ENCODE measurements at places on chromosomes 4 and X.

DNA sequence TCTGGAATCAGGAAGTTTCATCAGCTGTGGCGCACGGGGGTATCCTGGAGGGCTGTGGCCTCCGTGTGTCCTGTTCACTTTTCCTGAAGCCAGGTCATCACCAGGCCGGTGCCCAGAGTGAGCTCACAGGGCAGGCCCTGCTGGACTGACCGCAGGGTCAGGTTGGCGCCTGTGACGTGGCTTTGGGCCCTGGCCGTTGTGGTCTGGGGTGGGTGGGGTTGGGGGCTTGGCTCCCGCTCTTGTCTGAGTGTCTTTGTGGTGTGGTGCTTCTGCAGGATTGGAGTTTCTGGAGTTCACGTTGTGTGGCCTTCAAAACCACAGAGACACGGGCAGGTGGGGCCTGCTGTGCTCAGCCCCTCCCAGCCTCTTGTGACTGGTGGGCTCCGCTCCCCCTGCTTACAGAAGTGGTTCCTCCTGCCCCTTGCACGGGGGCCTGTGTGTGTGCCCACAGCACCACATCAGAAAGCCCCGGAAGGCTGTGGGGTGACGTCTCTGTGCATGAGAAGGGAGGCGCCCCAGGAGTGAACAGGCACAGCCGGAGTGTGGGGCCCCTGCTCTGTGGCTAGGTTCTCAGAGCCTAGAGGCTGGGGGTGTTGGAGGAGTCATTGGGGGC lies 9.5 kb downstream of the RGS12 start:
- H3K27me3 ChIP-seq = peaks cover 21% of the 10 kb centered on the region
- DNase-seq = no peak
- no peaks in the 10 kb centered on the region for H3K36me3 ChIP-seq

GRCh38 chrX:13890806-13891205 lies 73.9 kb upstream of the GPM6B start:
- no peaks in the 10 kb centered on the region for H3K36me3 ChIP-seq
- H3K4me1 ChIP-seq = no peaks in the 10 kb centered on the region
- H3K27me3 ChIP-seq = peaks cover 3% of the 10 kb centered on the region
- no peak overlapping the region for H3K4me3 ChIP-seq
- H3K27ac ChIP-seq = no peak overlapping the region

DNA sequence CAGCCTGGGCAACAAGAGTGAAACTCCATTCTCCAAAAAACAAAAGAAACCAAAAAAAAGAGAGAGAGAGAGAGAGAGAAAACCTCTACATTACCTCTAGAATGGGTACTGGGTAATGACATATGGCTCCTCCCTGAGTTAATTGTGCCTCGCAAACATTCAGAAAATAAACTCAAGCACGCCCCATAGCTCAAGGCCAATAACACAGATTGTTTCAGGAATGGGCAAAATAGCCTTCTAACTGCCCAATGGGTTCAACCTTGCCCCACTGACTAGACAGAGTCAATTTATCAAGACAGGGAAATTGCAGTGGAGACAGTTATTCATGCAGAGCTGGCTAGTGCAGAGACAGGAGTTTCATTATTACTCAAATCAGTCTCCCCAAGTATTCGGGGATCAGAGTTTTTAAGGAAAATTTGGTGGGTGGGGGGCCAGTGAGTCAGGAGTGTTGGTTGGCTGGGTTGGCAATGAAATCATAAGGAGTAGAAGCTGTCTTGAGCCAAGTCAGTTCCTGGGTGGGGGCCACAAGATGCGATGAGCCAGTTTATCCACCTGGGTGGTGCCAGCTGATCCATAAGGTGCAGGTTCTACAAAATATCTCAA lies 25.1 kb downstream of the NIPAL1 start:
- no peaks in the 10 kb centered on the region for H3K4me1 ChIP-seq
- H3K27ac ChIP-seq = no peak overlapping the region
- DNase-seq = no peak
- no peaks in the 10 kb centered on the region for H3K27me3 ChIP-seq

DNA sequence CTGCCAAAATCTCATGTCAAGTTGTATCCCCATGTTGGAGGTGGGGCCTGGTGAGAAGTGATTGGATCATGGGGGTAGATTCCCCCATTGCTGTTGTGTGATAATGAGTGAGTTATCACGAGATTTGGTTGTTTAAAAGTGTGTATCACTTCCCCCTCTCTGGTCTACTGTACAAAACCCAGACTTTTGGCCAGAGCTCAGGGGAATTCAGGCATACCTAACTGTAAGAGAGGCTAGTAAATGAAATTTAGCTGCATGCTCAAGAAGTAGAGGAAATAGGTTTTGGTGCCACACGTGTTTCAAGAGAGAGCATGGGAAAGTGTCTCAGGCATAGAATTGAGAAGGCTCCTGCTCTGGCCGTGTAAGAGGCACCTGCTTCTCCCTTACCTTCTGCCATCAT lies 190.5 kb upstream of the GALNTL6 start:
- no peaks in the 10 kb centered on the region for H3K36me3 ChIP-seq
- no peaks in the 10 kb centered on the region for H3K27me3 ChIP-seq
- H3K4me1 ChIP-seq = no peaks in the 10 kb centered on the region
- DNase-seq = no peak
- H3K27ac ChIP-seq = no peak overlapping the region

DNA sequence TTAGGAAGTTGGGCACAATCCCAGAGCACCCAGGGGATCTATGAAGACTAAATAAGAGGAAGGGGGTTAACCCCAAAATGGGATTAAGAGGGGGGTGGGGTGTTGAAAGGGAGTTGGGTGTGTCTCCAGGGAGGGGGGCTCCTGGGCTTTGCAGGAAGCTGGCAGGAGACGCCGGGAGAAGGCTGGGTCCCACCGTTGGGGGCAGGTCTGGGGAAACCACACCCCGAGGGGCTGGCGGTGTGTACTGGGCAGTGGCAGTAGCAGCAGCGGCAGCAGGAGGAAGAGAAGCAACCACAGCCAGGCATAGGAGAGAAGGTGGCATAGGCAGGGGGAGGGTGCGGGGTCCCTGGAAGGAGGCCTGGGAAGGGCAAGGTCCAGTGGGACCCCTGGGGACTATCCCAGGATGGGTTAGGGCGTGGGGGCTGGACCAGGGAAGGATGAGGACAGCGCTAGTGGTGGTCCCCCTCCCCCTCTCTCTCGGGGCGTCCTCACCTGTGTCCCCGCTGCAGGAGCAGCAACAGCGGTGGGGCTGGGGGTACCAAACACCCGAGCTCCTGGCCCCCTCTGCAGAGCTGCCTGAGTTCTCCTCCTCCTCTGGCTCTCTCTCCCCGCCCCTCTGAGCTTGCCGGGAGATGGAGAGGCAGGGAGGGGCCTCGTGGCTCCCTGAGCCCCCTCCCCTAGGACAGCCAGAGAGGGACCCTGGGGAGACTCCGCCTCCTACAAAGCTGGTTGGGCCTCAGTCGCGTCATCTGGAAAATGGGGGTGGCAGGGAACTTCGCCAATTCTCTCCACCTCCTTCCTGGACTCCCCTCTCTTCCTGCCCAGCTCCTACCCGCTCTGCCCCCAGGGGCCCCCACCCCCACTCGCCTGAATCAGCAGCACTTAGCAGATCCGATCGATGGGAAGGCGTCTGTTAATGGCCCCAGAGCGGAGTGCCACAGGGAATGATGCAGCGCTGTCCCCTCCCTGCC lies at the start of gene KCND1:
KCND1 (minus strand) TSS at position 596 of the 971 bp plus-strand sequence. CDS start 1,573 bp downstream, outside the sequence.
- no peak within 1 kb of the TSS for H3K27ac ChIP-seq
- DNase-seq = peak; percentile 25
- H3K27me3 ChIP-seq = no peaks in the 10 kb centered on the region
- H3K4me1 ChIP-seq = peaks cover 5% of the 10 kb centered on the region

DNA sequence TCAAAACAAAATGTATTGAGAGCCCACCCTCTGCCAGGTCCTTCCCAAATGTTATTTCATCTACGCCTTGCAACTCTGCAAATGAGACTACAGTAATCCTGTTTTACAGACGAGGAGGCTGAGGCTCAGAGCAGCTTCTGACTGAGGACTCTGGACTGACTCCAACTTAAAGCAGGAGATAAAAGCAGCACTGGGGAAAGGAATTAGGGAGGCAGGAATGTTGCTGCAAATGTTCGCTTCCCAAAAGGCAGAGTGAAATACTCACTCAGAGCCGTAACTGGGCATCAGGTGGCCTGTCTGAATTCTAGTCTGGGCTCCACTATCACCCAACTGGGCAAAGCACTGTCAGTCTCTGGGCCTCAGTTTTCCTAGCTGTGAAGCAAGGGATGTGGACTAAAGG lies 94.7 kb upstream of the SRD5A3 start:
- H3K27ac ChIP-seq = no peak overlapping the region
- no peak overlapping the region for H3K4me3 ChIP-seq
- no peak for DNase-seq
- no peaks in the 10 kb centered on the region for H3K27me3 ChIP-seq
- no peaks in the 10 kb centered on the region for H3K4me1 ChIP-seq
